GM12891 (cell line): ENCODE measurements at places on chromosomes 16 and 17.

DNA sequence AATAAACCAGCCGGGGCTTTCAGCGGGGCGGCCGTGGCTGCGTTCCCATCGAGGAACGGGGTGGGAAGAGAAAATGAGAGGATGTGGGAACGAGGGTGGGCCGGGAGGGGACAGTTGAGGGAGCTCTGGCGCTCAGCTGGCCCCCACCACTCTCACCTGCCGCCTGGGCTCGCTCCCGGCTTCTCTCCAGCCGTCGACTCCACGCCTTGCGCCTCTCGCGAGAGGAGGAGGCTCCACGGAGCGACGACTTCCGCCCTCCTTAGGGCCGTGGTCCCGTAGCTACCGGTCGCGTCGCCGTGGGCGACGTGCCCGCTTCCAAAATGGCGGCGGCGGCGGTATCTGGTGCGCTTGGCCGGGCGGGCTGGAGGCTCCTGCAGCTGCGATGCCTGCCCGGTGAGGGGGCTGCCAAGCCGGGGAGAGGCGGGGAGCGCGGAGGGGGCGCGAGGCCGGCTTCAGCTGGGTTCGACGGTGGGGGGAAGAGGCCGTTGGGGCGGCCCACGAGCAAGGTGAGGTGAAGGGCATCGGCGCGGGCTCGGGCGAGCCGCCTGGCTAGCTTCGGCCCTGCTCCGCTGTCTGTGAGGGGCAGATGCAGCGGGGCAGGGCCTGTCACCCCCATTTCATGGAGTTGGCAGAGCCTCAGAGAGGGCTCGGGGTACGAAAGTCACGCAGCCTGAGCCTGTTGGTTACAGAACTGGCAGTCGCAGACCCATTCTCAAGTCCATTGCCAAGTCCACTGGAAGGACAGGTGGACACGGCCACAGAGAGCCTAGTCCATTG is at the start of the genes CIAPIN1 and COQ9:
TSS of gene CIAPIN1 (minus strand) at position 200 of the 777 bp plus-strand sequence. CDS start 6,457 bp downstream, outside the sequence.
TSS of gene COQ9 (plus strand) at position 294 of the 777 bp plus-strand sequence. CDS start at position 321, 27 bp downstream.
- DNase-seq, result peak; percentile 95

- no peak for DNase-seq
These were observed 17.4 kb upstream of the ZFPM1 start for GRCh38 chr16:88435437-88436355.

DNA sequence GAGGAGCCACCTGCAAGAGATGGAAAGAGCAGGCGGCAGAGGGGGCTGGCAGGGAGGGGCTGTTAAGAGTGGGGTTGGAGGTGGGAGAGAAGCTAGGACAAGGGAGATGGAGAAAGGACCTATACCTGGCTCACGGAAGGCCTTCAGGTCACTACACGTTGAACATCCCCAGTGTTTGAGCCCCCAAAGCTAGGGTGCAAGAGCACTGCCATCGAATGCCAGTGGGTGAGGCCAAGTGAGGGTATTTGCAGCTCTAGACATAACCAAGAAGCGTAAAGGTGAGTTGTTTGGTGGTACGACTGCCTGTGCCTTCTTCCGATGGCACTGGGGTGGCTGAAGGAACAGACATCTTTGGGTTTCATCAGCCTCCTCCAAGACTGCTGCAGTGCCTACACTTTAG is 17.0 kb upstream of the HERPUD1 start:
- DNase-seq, result no peak

DNA sequence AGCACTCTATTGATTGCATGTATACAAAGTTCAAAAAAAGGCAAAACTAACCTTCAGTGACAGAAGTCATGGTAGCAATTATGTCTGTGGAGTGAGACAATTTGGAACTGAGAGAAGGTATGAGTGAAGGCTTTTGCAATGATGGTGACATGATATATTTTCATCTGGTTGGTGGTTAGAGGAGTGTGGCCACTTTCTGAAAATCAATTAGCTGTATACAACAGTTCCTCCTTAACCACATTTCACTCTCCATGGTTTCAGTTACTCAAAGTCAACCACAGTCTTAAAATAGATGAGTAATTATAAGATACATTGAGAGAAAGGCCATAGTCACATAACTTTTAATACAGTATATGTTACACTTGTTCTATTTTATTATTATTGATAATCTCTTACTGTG is 26.2 kb downstream of the ADAMTS18 start:
- no peak for DNase-seq

DNA sequence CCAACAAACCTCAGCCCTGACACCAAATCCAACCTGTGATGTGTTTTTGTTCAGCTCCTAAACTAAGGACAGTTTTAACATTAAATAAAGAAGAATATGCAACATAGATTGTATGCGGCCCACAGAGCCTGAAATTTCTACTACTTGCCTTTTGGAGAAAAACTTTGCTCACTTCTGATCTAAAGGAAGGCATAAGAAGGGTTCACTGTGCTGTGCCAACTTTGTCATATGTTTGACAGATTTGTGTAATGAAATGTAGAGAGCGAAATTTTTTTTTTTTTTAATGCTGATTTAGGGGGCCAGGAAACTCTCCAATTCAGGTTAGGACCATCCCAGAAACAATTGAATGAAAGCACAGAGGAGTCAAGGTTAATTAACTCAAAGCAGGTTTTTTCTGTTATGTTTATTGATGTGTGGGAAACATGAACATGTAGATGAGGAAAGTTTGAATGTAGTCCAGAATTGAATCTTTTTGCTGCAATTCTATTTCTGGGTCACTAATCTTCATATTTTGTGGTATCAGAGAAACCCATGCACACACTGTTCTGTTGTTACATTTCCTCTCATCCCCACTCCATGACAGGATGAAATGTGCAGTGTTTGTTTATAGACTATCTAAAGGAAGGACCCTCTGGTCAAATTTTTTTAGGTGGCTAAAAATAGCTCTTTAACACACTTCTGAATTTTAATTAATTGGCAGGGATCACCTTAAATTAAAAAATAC is 71.5 kb downstream of the TAOK1 start:
- no peak for DNase-seq

GRCh38 chr17:535198-535597 is 179.4 kb downstream of the VPS53 start:
- DNase-seq, result no peak

- no peak for DNase-seq
These were observed 167.8 kb downstream of the KATNIP start for GRCh38 chr16:27717726-27718125.

GRCh38 chr16:72424757-72425156 is 252.8 kb upstream of the PMFBP1 start:
- DNase-seq, result no peak

DNA sequence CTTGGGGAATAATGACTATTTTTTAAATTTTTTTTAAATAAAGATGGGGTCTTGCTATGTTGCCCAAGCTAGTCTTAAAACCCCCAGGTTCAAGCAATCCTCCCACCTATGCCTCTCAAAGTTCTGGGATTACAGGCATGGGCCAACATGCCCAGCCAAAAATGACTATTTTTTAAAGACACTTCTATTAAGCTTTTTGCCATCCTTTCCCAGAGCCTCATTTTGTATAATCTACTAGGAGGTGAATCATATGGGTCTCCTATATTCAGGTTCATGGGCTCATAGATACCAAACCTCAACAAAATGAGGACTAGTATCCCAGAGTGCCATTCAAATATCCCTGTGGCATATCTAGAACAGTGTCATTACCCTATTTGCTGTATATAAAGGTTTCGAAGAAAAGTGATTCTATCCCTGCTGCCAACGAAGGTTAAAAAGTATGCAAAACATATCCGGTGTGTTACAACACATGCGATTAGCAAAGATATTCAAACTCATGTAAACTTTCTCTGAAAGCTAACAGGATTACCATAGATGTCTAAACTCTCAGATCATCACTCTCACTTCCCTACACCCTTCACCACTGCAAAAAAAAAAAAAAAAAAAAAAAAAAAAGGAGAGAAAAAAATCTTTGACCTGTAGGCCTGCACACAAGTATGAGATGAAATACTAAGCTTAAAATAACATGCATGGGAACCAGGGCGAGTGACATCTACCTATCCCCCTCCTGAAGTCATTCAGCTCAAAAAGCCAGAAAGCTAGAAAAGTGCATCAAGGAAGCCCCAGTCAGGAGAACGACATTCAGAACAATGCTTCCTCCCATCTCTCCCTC is 23.5 kb downstream of the XPO6 start:
- DNase-seq, result no peak

GRCh38 chr16:24915576-24915975 is 69.8 kb downstream of the SLC5A11 start:
- DNase-seq, result no peak

DNA sequence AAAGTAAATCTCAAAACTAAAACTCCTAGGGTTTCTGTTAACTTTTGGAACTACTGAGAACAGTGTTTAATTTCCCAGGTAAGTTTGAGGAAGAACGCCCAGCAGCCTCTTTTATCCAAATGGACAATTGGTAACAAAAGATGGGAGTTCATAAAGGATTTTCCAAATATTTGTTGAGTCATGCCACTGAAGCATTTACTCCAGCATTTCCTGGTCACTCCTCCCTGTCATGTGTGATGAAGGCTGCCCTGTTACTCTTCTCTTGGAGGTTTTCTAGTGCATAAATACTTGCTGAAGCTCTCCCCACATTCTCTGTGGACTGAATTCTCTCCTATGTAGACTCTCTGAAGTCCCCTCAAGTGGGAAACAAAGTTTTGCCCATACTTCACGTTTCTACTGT is 16.5 kb downstream of the ZNF75A start:
- DNase-seq, result no peak

GRCh38 chr16:50674831-50675230 is 6.3 kb downstream of the SNX20 start:
- no peak for DNase-seq

GRCh38 chr17:43456661-43457361 is 27.0 kb upstream of the DHX8 start:
- no peak for DNase-seq

DNA sequence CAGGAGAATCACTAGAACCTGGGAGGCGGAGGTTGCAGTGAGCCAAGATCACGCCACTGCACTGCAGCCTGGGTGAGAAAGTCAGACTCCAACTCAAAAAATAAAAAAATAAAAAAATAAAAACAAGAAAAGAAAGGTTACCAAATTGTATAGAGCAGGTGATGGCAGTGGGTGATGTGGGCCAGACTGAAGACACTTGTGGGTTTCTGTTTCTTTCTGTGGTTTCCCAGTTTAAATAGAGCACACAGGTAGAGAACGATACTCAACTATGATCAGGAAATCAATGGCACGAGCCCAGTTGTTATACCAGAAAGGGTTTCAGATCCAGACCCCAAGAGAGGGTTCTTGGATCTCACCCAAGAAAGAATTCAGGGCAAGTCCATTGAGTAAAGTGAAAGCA is 32.6 kb downstream of the NUBP1 start:
- DNase-seq, result no peak

DNA sequence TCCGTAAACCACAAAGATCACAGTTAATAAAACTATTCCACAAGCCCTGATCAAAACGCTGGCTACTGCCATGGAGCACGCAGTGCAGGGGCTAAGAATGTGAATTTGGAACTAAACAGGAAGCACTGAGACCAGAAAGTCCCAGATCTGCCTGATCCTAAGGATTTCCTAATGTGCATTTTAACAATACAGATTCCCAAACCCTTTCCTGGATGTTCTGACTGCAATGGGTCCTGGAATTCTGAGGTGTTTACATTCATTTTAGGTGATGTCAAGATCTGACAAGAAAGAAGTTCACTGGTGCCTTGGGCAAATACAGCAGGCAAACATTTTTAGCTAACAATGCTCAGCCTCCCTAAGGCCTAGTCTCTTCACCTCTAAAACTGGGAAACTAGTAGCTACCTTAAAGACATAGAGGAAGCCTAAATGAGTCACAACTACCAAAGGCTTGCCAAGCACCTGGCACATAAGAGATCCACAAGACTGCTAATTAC is 10.3 kb downstream of the NSMCE1 start:
- DNase-seq, result no peak

DNA sequence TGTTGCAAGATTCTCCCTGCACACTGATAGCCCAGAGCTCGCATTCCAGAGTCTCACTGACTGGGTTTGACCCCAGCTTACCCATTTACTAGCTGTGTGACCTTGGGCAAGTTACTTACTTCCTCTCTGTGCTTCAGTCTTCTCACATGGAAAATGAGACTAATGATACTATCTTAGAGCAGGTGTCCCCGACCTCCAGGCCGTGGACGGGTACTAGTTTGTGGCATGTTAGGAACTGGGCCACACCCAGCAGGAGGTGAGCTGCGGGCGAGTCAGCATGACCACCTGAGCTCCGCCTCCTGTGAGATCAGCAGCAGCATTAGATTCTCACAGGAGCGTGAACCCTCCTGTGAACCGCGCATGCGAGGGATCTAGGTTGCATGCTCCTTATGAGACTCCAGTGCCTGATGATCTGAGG is 15.8 kb downstream of the ANKFY1 start:
- no peak for DNase-seq

- DNase-seq, result no peak
These were observed 20.2 kb downstream of the HIGD1B start for GRCh38 chr17:44867841-44868240.

GRCh38 chr17:40191237-40192208 is 14.3 kb downstream of the RAPGEFL1 start:
- peak; percentile 77 for DNase-seq

- DNase-seq, result no peak
These were observed 18.2 kb upstream of the GAA start for GRCh38 chr17:80083136-80083661.

GRCh38 chr17:76631821-76632565 is 11.6 kb downstream of the ST6GALNAC1 start:
- no peak for DNase-seq

GRCh38 chr17:7930841-7931631 is 710 bp downstream of the TRAPPC1 start:
- no peak for DNase-seq

- no peak for DNase-seq
These were observed 19.4 kb downstream of the NOS2 start for GRCh38 chr17:27780828-27781404.

DNA sequence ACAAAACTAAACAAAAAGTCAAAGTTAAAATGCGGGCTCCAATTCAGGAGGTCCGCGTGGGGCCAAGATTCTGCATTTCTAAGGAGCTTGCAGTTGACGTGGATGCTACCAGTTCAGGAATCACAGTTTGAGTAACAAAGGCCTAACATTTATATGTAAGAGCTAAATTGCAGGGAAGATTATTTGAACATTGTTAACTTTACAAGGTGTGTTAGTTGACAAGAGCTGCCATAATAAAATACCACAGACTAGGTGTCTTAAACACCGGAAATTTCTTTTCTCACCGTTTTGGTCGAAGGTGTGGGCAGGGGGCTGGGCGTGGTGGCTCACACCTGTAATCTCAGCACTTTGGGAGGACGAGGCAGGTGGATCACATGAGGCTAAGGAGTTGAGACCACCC is 24.8 kb upstream of the CMIP start:
- no peak for DNase-seq

- DNase-seq, result no peak
These were observed 10.9 kb downstream of the SLC9A5 start for GRCh38 chr16:67259705-67260104.

GRCh38 chr16:56369202-56369601 is 56.1 kb downstream of the AMFR start:
- DNase-seq, result no peak
